MG63 (cell line): ENCODE measurements at places on chromosomes 7 and 10. TPM values are rescaled to one million over a fixed set of nuclear protein-coding genes. Genes with fewer than 3 reads are reported as not detected.

Gene CTAGE4
- total RNA-seq = 0.57 and 2.1 TPM in 2 replicates

Gene MYL10
- not detected in 2 replicates for total RNA-seq

Gene ZCWPW1
- total RNA-seq = 5.1 and 6.8 TPM in 2 replicates

Gene MALRD1
- 0.26 TPM in 1 of 2 replicates, not detected in the other for total RNA-seq

Gene RBM48
- total RNA-seq = 1.8 and 2.0 TPM in 2 replicates

Gene CRHR2
- not detected in 2 replicates for total RNA-seq

Gene OR13A1
- not detected in 2 replicates for total RNA-seq

Gene RPEL1
- 0.03 TPM in 1 of 2 replicates, not detected in the other for total RNA-seq

Gene SPDYE9
- not detected in 2 replicates for total RNA-seq

Gene VWDE
- not detected in 2 replicates for total RNA-seq

Gene PLCE1
- 1.5 and 3.9 TPM in 2 replicates for total RNA-seq

GRCh38 chr10:1043532-1043995 lies 5.4 kb downstream of the IDI1 start:
- DNase-seq = no peak

GRCh38 chr7:154770962-154771361 lies 232.0 kb downstream of the PAXIP1 start:
- DNase-seq = no peak

- DNase-seq = no peak
Measured at GRCh38 chr7:1150400-1151002, 9.5 kb downstream of the ZFAND2A start.

- no peak for DNase-seq
Measured at GRCh38 chr10:58585435-58585834, 72.8 kb downstream of the BICC1 start.

DNA sequence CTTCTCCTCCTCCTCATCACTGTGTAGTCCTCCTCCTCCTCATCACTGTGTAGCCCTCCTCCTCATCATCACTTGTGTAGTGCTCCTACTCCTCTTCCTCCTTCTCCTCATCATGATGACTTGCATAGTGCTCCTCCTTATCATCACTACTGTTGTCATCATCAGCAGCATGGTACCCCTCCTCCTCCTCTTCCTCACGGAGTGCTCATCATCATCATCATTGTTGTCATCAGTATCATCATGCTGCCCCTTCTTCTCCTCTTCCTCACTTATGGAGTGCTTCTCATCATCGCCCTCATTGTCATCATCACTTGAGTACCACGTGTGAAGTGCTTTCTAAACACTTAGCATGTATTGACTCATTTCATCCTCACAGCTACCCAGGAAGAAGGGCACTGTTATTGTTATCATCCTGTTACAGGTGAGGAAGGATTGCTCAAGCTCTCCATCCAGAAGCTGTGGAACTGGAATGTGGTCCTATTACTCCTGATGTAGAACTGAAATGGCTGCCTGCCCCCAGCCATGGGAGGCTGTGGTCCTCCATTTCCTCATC lies 122.8 kb upstream of the SHH start:
- DNase-seq = no peak

GRCh38 chr7:44645254-44645653 lies 38.8 kb downstream of the OGDH start:
- DNase-seq = no peak

GRCh38 chr7:138926241-138926612 lies 55.0 kb downstream of the KIAA1549 start:
- DNase-seq = no peak

DNA sequence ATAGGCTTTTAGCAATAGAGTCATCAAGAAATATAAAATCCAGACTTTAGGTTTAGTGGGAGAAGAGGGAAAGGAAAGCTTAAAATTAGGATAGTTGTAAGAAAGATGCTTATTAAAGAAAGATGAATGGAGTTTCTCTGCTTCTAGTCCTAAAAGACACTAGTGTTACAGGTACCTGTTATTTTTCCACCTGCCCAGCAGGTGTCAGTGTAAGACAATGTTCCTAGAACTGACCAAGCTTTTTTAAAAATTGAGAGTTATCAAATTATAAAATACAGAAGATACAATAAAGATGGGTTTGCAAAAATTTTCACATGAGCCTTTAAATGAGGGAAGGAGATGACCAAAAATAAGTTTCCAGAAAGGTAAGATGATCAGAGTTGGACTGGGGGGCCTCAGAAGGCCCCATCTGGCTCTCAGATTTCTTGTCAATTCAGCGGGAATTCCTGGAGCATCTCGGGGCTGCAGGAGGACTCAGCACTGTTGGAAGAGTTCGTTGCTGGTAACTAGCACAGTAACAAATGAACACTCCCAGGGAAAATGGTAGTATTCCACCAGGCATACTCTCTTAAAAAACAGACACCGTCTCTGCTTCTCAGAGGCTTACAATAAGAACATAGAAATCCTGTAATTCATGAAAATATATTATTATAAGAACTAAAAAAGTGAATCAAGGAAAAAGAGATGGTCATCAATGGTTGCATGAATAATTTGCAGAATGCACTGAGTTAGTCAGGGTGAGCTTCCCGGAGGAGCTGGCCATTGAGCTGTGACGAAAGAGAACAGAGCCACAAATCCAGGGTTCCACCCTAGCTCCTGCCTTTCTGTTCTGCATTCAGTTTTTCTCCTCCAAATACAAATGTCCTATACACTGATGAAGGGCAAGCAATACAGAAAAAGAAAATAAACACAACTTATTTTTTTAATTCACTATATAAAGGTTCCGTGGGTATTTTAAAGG lies 71.8 kb upstream of the PIK3CG start:
- no peak for DNase-seq

- DNase-seq = no peak
Measured at GRCh38 chr7:30681331-30681797, 892 bp downstream of the CRHR2 start.

DNA sequence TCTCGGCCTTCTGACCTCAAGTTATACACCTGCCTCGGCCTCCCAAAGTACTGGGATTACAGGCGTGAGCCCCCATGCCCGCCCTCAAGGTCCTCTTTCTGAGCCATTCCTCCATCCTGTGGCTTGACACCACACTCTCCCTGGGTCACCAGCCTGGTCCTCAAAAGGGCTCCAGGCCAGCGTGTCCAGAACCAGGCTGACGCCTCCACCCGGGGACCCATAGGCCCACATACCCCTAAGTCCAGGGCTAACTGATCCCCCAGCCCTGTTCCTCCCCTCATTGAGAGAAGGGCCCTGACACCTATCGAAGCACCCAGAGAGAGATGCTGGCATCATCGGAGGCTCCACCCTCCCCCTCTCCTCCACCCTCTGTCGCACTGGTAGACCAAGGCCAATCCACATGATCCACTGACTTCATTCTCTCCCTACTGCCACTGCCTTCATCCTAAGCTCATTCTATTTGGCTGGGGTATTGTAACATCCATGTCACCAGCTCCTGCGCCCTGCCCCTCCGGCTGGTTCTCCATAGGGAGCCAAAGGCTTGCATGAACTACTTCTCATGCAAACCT lies 46.7 kb downstream of the TMEM270 start:
- no peak for DNase-seq

- no peak for DNase-seq
Measured at GRCh38 chr7:156163747-156164146, 351.5 kb upstream of the SHH start.

DNA sequence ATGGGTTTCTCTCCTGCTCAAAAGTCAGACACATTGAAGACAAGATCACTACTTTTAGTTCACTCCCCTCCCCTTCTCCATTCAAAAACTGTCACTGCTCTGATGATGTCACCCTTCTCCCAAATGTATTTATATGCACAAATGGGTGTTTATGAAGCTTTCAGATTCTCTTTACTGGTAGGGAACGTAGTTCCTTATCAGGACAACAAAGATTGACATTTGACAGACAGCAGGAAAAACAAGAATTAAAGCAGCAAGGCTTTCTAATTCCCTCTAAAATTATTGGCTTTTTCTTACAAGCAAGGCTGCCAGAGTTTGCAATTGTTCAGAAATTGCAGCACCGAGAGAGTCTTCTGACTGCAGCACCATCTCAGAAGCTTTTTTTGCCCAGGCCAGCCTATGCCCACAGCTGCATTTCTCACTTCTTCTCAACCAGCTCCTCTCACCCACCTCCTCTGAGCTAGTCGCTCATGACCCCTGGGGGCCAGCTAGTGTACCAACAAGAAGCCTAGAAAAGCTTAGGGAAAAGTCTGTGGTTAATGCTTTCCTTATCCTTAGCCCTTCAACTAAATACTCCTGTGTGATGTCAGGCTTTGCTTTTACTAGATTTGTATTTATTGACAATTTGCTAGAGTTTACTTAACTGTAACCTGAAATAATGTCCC lies 265.1 kb downstream of the HTR7 start:
- peak; percentile 59 for DNase-seq

DNA sequence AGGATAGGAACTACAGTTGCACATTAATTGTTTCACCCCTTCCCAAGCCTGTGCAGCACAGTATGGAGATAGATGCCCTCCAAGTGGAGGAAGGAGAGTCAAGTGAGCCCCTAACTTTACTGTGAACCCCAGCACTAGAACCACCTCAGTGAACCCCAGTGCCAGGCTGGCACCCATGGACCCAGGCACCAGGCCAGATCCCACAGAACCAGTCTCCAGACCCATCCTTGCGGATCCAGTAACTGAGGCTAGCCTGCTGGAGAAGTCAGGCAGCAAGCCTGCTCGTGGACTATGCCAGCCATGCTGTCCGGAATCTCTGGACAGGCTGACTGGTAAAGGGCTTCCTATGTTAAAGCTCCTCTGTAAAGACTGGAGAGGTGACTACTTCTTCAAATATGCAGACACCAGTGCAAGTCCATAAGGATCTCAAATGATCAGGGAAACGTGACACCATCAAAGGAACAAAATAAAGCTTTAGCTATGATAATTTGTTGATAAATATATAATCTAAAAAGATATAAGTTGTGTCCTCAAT lies 27.7 kb downstream of the SHOC2 start:
- DNase-seq = no peak

- DNase-seq = no peak
Measured at GRCh38 chr10:33335551-33335800, 1.0 kb upstream of the NRP1 start.

DNA sequence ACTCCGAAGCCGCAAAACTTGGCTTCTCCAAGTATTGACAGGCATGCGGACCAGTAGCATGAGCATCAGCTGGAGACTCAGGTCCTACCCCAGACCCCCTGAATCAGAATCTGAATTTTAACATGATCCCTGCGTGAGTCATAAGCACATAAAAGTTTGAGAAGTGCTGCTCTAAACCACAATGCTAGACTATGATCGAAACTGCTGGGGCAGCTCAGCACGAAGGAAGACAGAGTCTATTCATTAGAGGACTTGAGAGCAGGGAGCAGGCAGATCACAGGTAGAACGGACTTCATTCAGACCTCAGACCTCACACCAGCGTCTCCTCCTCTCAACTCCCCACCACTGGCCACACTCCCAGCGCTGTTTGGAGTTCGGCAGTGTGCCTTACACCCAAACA lies 16.9 kb downstream of the CAMK2G start:
- no peak for DNase-seq

- DNase-seq = no peak
Measured at GRCh38 chr7:130384841-130385599, 4.7 kb downstream of the CPA1 start.

DNA sequence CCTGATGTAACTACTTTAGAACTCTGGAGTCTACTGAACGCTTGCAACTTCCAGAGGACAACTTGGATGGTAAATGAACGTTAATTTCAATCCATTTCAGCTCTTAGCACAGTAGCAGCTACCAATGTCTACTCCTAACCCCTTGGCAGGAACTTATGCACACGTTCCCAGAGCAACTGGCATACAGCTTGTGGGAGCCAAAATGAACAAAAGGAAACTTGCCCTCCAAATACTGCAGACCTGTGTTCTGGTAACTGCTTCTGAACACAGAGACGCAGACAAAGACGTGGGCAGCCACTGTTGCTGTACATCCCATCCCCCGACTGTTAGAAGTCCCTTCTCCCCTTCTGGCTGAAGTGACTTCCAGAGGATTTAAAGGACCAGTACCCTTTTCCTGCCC lies 61.3 kb downstream of the XPNPEP1 start:
- DNase-seq = no peak

- no peak for DNase-seq
Measured at GRCh38 chr7:75690121-75690523, 48.6 kb downstream of the HIP1 start.

- DNase-seq = no peak
Measured at GRCh38 chr7:22190736-22191135, 166.2 kb downstream of the RAPGEF5 start.

DNA sequence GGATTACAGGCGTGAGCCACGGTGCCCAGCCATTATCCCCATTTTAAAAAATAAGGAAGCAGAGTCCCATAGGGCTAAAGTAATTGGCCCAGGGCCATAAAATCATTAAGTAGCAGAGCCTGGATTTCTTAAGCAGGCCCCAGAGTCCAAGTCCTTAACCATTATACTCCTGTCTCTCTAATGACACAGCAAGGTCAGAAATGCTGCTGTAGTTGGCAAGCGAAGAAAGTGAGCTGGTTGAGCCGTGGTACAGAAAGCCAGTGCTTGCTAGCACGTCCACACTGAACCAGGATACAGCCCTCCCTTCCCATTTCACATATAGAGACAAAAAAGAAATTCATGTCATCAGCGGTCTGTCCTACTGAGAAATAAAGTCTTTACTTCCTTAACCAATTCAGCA lies 562.7 kb downstream of the GALNT17 start:
- peak; percentile 2 for DNase-seq
